Progenitor cell of endocrine pancreas (in vitro differentiated cells): ENCODE measurements at places on chromosomes 13 and 19. TPM values are rescaled to one million over a fixed set of nuclear protein-coding genes. Genes with fewer than 3 reads are reported as not detected.

GRCh38 chr13:110450941-110451730 is 110.4 kb downstream of the RAB20 start:
- H3K27me3 ChIP-seq = no peaks in the 10 kb centered on the region
- DNase-seq = no peak

DNA sequence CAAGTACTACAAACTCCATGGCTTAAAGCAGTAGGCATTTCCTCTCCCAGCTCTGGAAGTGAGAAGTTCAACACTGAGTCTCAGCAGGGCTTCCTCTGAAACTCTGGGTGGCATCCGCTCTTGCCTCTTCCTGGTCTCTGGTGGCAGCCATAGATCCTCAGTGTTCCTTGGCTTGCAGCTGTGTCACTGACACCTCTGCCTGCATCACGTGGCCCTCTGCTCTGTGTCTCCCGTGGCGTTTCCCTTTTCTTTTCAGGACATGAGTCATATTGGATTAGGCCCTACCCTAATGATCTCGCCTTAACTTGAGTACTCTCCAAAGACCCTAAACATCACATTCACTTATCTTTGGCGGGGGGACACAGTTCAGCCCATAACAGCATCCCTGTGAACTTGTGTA is 466.7 kb downstream of the MYO16 start:
- no peak overlapping the region for H3K4me3 ChIP-seq
- no peak overlapping the region for H3K27ac ChIP-seq
- no peak for DNase-seq
- H3K36me3 ChIP-seq = no peaks in the 10 kb centered on the region

DNA sequence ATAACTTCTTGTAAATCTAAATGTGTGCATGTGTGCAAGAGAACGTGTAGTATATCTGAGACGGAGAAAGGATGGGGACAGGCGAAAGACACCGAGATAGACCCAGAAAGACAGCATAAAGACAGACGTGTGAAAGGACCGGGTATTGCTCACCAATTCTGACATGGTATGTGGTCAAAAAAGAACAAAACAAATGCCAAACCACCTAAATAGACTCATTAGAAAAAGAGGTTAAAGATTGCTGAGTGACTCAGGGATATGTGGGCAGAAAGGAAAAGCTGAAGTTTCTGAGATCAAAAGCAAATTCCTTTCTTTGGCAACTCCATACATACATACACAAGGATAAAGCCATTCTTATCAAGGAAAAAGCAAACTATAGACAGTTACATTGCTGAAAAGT is 179.7 kb upstream of the TSC22D1 start:
- peak overlapping the region; percentile 53 for H3K27ac ChIP-seq
- H3K4me1 ChIP-seq = peaks cover 31% of the 10 kb centered on the region
- no peak overlapping the region for H3K4me3 ChIP-seq
- DNase-seq = no peak
- no peaks in the 10 kb centered on the region for H3K36me3 ChIP-seq

GRCh38 chr19:43506629-43507028 is 2.1 kb upstream of the PHLDB3 start:
- H3K36me3 ChIP-seq = peaks cover 14% of the 10 kb centered on the region
- H3K27me3 ChIP-seq = peaks cover 10% of the 10 kb centered on the region
- no peak overlapping the region for H3K27ac ChIP-seq
- H3K4me3 ChIP-seq = no peak overlapping the region
- no peak for DNase-seq

- H3K36me3 ChIP-seq = no peaks in the 10 kb centered on the region
- H3K4me3 ChIP-seq = no peak overlapping the region
- H3K4me1 ChIP-seq = peaks cover 12% of the 10 kb centered on the region
- DNase-seq = peak; percentile 10
- peaks cover 3% of the 10 kb centered on the region for H3K27me3 ChIP-seq
These were observed 2.7 kb upstream of the ZFP82 start for GRCh38 chr19:36420961-36421748.

- no peak overlapping the region for H3K27ac ChIP-seq
- H3K36me3 ChIP-seq = no peaks in the 10 kb centered on the region
- H3K27me3 ChIP-seq = no peaks in the 10 kb centered on the region
- DNase-seq = no peak
These were observed 16.1 kb upstream of the SLC46A3 start for GRCh38 chr13:28734906-28735305.

- no peak overlapping the region for H3K27ac ChIP-seq
- H3K27me3 ChIP-seq = peaks cover 32% of the 10 kb centered on the region
- no peaks in the 10 kb centered on the region for H3K4me1 ChIP-seq
- DNase-seq = no peak
These were observed 73.8 kb downstream of the TRPM4 start for GRCh38 chr19:49231389-49231788.

DNA sequence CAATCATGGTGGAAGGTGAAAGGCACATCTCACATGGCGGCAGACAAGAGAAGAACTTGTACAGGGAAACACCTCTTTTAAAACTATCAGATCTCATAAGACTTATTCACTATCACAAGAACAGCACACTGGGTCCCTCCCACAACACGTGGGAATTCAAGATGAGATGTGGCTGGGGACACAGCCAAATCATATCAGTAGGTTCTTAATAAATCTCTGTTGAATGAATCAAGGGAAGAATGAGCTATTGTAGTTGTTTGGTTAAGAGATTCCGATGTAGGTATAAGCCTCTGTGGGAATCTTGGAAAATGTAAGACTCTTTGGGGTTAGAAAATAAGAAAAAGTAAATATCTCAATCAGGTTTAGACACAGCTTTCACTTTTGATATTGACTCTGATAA is 400.2 kb downstream of the KCNRG start:
- H3K4me3 ChIP-seq = no peak overlapping the region
- H3K4me1 ChIP-seq = peaks cover 31% of the 10 kb centered on the region
- no peak overlapping the region for H3K27ac ChIP-seq
- H3K27me3 ChIP-seq = no peaks in the 10 kb centered on the region
- H3K36me3 ChIP-seq = peaks cover 6% of the 10 kb centered on the region

- no peak for DNase-seq
- H3K36me3 ChIP-seq = no peaks in the 10 kb centered on the region
- no peak overlapping the region for H3K27ac ChIP-seq
- peaks cover 38% of the 10 kb centered on the region for H3K27me3 ChIP-seq
These were observed 11.8 kb upstream of the ZNF175 start for GRCh38 chr19:51559240-51559639.

DNA sequence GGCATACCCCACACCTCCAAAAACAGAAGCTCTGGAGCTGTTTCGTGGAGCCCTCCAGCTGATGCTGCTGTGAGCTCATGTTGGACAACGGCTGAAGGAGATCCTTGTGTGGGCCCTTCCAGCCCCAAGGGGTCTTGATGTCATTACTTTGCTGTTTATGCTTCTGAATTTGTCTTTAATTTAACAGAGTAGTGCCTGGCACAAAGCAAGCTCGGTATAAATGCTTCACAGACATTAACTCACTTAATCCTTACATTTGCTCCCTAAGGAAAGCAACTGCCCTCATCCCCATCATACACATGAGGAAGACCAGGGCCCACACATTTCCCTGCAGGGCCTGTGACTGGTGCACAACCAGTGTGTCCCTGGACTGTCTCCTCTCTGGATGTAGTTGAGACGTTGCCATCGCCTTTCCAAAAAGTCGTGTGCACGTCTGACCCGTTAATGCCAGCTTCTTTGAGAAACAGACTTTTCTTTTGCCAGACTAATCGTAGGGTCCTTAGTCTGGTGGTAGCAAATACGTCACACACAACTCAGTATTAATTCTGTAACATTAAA is 7.6 kb downstream of the COL4A1 start:
- H3K27me3 ChIP-seq = peaks cover 56% of the 10 kb centered on the region
- no peak overlapping the region for H3K27ac ChIP-seq
- H3K4me1 ChIP-seq = peaks cover 15% of the 10 kb centered on the region
- DNase-seq = no peak

DNA sequence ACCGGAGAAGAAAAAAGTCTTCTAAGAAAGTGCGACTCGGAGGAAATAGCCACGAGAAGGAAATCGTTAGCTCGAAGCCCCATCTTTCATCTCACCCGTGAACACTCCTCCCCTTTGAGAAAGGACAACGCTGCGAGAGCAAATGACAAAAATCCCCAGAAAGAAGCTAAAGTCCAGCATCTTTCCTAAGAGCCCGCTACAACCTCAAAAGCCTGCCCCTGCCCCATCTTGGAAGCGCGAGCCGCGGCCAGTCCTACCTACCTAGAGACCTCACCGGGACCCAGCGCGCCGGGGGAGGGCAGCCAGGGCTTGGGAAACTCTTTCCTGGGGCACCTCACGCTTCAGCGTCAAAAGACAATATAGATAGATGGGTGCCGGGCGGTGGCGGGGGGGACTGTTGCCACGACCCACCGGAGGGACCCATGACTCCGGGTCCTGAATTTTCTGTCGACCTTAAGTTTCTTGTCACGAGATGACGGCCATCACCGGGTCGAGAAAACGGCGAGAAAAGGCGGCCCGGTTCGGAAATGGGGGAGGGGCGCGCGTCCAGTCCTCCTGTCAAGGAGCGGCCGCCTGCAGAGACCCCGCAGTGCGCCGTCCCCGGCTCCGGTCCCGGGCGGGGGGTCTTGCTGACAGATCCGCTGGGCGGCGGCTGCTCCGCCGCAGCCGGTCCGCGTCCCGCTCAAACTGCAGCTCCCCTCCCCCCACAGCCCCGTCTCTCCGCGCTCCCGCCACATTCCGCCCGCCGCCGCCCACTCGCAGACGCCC is 65.9 kb downstream of the KCNRG start:
- H3K4me1 ChIP-seq = peaks cover 27% of the 10 kb centered on the region
- DNase-seq = peak; percentile 48
- H3K36me3 ChIP-seq = no peaks in the 10 kb centered on the region
- peak overlapping the region; percentile 99 for H3K27ac ChIP-seq
- H3K27me3 ChIP-seq = no peaks in the 10 kb centered on the region
- H3K4me3 ChIP-seq = peak overlapping the region; percentile 99

DNA sequence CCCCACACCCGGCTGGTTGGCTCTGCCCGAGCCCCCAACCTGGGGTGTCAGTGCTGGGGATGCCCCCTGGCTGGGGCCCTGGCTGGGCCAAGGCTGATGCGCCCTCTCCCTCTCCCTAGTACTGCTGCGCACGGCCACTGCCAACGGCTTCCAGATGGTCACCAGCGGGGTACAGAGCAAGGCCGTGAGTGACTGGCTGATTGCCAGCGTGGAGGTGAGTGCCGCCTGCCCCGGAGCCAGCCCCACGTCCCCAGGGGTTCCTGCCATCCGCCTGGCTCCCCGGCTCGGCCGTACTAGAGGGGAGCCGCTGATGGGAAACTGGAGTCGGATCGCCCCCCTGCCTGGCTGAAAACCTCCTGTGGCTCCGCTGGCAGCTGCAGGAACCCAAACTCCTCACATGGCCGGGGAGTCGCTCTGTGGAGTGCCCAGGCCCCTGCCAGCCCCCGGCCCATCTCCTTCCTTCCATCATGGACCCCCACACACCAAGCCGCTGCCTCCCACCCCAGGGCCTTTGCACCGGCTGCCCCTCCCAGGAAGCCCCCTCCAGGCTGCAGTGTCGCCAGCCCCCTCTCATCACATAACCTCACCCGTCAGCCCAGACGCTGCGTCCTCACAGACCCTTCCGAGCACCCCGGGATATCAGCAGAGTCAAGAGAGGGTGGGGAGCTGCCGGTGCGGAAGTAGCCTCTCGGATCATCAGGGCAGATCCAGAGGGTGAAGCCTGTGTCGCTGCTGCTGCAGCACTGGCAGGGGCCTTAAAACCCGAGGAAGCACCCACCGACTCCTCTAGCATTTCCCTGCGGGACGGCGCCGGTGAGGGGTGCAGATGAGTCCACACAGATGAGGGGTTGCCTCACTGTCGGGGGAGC is 10.6 kb downstream of the NCLN start:
- no peaks in the 10 kb centered on the region for H3K4me1 ChIP-seq
- no peak overlapping the region for H3K27ac ChIP-seq

DNA sequence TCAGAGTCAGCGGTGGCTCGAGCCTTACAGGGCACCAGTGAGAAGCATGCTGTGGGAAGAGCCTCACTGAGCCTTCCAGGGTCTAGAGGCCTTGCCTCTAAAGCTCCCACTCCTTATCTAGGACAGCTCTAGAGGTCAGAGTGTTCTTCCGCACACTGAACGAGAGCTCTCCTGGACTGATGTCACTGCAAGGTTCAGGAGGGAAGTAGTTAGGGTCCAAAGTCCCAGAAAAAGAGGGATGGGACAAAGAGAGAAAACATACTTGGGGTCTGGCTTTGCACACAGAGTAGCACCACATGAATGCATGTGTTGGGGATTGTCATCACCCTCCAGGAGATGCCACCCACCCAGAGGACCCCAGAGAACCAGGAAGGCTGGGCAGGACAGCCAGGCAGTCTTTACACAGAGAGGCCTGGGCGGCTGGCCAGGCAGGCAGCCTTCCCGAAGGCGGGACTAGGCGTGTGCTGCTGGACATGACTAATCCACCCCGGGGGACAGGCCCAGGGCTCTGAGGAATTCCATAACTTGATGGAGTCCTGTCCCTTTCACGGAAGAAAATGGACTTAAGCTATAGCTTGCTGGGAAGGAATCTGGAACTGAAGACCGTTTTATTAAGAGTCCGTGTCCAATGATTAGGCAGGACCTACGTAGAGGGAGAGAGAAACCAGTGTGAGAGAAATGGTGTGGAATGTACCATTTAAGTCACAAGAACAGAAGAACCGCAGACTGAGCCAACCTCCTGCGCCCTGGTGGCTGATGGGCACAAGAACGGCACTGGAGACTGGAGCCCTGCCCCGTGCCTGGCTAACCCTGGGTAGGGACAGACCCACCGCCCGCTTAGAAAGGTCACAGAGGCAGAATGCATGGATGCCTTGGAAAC is 16.6 kb upstream of the EPHX3 start:
- no peaks in the 10 kb centered on the region for H3K27me3 ChIP-seq
- H3K4me3 ChIP-seq = no peak overlapping the region
- H3K27ac ChIP-seq = peak overlapping the region; percentile 69
- no peak for DNase-seq
- peaks cover 2% of the 10 kb centered on the region for H3K4me1 ChIP-seq

GRCh38 chr13:49869519-49869918 is 66.6 kb downstream of the SPRYD7 start:
- no peaks in the 10 kb centered on the region for H3K27me3 ChIP-seq
- H3K4me1 ChIP-seq = no peaks in the 10 kb centered on the region
- no peak for DNase-seq
- H3K36me3 ChIP-seq = no peaks in the 10 kb centered on the region
- no peak overlapping the region for H3K4me3 ChIP-seq
- no peak overlapping the region for H3K27ac ChIP-seq

Gene KASH5
- total RNA-seq = not detected in 2 replicates

Gene SIN3B
- 89.6 and 94.2 TPM in 2 replicates for total RNA-seq

Gene ZFR2
- total RNA-seq = 3.5 and 3.9 TPM in 2 replicates

Gene ZNF738
- 71.7 and 71.8 TPM in 2 replicates for total RNA-seq

Gene WDR88
- total RNA-seq = not detected in 2 replicates

Gene PPP1R37
- total RNA-seq = 44.8 and 45.8 TPM in 2 replicates

Gene N4BP2L1
- total RNA-seq = 15.9 and 20.0 TPM in 2 replicates

Gene KLK12
- total RNA-seq = 0.44 and 1.0 TPM in 2 replicates

Gene TTC9B
- not detected in 2 replicates for total RNA-seq
